ENCODE measurements at places on chromosomes 11 and 22.

- no peak for DNase-seq
These were observed 9.8 kb downstream of the POU2AF3 start for GRCh38 chr11:111308140-111308539.

- DNase-seq, result no peak
These were observed 44.7 kb upstream of the YWHAH start for GRCh38 chr22:31899669-31900068.

- DNase-seq, result no peak
These were observed 1571.2 kb upstream of the RAG2 start for GRCh38 chr11:38169286-38169685.

GRCh38 chr11:83826078-83826477 is 539.9 kb upstream of the CCDC90B start:
- DNase-seq, result no peak

DNA sequence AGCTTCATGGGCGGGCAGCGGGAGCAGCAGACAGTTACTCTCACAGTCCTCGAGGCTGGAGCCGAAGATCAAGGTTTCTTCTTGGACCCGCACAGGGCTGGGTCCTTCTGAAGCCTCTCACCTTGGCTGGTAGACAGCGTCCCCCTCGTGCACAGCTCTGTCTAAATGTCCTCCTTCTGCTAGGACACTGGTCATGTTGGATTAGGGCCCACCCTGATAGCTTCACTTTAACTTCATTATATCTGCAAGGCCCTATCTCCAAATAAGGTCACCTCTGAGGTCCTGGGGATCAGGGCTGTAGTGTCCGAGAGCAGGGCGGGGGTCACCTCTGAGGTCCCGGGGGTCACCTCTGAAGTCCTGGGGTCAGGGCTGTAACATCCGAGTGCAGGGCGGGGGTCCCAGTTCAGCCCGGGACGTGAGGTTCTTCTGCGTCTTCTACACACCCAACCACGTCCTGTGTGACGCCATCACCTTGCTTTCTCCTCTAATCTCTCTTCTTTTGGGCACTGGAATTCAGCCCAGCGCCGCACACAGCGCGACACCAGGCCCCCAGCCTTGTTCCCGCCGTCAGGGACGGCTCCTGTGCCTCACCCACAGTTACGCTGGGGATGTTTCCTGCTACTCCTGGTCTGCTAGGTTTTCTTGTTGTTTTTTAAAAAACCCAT is 34.1 kb upstream of the TOLLIP start:
- DNase-seq, result no peak
